ENCODE measurements at places on chromosomes 16 and 17. TPM values are rescaled to one million over a fixed set of nuclear protein-coding genes. Genes with fewer than 3 reads are reported as not detected.

The EXOC3L1 gene
- total RNA-seq, result 2.5 TPM

DNA sequence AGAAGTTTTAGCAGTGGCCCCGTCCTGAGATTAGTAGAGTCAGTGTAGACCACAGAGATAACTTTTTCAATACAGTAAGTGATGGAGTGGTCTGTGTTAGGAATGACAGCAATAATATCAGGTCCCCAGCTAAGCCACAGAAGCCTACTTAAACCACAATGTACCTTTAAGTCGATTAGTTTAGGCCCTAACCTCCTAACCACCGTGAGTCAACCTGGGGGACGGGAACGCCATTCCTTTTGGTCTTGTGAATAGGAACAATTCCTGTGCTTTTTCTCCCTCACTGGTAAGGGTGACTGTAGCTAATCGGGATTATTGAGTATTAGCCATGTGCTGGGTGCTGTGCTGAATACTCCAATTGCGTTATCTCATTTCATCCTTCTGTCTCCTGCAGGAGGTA is 14.0 kb downstream of the YPEL2 start:
- no peak for DNase-seq

The ZNF423 gene
- total RNA-seq, result 10.3 TPM

DNA sequence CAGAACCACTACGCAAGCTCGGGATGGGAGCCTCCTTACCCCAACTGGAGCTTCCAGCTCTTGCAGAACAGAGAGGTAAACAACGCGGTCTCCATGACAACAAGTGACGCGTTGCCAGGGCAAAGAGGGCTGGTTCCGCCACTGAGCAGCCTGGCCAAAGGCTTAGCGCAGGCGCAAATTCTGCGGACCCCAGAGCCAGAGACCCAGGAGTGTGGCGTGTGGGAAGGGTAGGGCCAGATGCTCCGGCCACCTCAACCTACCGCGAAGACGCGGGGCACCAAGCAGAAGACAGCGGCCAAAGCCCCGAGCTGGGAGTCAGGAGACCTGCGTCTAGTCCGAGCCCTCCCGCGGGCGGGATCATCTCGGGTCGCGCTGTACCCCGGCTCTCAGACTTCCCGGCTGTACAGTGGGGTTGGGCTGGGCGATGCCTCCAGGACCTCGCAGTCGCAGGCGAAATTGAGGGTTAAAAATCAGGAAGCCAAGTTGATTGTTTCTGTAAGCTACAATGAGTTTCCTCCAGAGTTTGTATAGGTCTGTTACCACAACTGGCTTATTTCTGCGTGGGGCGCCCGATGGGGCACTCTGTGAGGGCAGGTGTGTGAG is at the start of gene TEKT1:
TEKT1 (minus strand) TSS at position 69 of the 603 bp plus-strand sequence. CDS start 1,353 bp downstream, outside the sequence.
- DNase-seq, result no peak

- no peak for DNase-seq
Observed at GRCh38 chr17:36742267-36743000, 141.1 kb downstream of the MRM1 start.

- no peak for DNase-seq
Observed at GRCh38 chr17:49524473-49525359, 29.6 kb downstream of the NGFR start.

DNA sequence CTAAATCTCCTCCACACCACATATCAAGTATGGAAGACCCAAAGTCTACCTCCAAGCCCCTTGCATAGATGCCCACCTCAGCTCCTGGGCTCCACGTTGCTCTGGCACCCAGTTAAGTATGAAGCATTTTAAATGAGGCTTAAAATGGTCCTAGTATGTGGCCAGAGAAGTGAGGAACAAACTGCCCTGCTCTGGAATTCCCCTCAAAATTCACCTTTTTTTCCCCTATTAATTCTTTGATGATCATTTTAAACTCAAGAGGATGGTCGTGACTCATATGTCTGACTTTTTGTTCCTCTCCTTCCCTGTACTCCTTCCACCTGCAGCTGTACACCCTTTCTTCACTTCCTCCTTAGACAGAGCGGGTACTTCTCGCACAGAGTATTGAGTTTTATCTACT is 234.5 kb upstream of the MYOCD start:
- no peak for DNase-seq

The HSD17B2 gene
- total RNA-seq, result 2.9 TPM

The RAB37 gene
- total RNA-seq, result 7.1 TPM

- no peak for DNase-seq
Observed at GRCh38 chr17:44097110-44097958, 26.1 kb downstream of the HDAC5 start.

- DNase-seq, result no peak
Observed at GRCh38 chr17:57255182-57255775, 1.0 kb upstream of the MSI2 start.

- DNase-seq, result no peak
Observed at GRCh38 chr16:83769397-83770008, 38.3 kb upstream of the HSBP1 start.

DNA sequence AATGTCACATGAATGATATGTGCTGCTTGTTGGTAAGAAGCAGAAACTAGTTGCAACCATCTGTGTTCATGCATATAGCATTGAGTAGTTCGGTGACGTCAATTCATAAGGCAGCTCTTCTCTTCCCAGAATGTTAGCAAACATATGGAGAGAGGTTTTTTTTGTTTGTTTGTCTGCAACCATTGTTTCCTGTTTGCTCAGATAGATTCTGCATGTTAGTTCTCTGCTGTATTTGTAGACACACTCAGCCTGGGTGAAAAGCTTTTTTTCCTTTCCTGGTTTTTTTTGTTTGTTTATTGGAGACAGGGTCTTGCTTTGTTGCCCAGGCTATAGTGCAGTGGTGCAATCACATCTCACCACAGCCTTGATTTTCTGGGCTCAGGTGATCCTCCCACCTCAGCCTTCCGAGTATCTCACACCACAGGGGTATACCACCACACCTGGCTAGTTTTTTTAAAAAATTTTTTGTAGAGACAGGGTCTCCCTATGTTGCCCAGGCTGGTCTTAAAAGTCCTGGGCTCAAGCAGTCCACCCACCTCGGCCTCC is 16.7 kb downstream of the WSB1 start:
- no peak for DNase-seq

The SLC52A1 gene
- total RNA-seq, result 0.49 TPM

DNA sequence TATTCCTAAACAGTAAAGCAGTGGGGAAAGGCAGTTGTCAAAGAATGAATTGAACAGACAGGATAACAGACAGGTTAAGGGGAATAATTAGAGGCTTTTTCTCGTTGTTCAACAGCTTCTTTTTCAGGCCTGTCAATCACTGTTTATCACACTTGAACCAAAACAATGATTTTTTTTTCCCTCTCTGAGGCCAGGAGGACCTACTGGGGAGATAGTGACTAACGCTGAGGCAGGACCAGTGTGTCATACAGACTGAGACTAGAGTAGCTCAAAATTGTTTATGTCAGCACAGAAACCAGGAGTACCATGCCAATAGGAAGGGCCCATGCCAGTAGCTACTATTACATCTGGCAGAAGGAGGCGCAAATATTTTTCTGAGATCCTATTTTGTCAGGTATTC is 41.3 kb upstream of the NLK start:
- no peak for DNase-seq

DNA sequence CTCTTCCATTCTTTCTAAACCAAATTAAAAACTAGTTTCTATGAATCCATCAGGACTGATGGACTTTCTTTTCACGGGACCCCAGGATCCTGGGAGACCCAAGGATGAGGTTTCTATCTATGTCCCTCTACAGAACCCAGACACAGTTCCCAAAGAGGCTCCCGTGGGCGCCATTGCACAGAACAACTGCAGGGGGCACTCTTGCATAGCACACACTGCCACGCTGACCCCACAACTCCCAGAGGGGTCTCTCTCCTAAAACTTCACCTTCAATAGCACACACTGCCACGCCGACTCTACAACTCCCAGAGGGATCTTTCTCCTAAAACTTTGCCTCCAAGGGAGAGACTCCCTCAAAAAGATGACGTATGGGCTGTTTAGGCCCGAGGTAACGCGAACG is 9.0 kb downstream of the ABR start:
- DNase-seq, result no peak

The NUDT7 gene
- total RNA-seq, result 3.4 TPM

The CWC25 gene
- total RNA-seq, result 25.5 TPM

- no peak for DNase-seq
Observed at GRCh38 chr17:28511858-28512461, 5.8 kb downstream of the FOXN1 start.

DNA sequence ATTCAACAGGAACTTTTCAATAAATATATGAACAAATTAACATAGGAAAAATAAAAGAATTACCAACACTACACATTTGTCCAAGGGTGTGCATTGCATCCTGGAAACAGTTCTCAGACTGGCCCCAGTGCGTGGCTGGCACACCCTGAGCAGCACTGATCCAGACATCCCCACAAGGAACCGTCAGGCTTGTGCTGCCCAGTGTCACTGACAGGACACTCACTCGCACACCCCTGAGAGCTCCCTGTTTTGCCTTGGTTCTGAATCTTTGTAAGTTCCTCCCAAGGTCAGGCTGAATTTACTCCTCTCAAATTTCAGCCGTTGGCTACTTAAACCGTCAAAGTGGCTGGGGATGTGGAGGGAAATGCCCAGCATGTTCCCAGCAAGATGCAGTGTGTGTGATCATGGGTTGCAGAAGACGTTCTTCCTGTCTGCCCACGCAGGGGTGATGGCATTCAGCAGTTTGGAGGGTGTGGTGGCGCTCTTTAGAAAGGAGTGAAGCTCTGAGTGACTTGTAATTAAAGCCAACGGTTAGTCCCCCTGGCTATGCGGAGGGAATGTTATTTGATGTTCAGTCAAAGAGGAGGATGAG is 1.7 kb downstream of the MT2A start:
- no peak for DNase-seq

- DNase-seq, result no peak
Observed at GRCh38 chr16:57528499-57529390, 7.6 kb downstream of the CCDC102A start.

The HEXIM1 gene
- total RNA-seq, result 27.5 TPM

DNA sequence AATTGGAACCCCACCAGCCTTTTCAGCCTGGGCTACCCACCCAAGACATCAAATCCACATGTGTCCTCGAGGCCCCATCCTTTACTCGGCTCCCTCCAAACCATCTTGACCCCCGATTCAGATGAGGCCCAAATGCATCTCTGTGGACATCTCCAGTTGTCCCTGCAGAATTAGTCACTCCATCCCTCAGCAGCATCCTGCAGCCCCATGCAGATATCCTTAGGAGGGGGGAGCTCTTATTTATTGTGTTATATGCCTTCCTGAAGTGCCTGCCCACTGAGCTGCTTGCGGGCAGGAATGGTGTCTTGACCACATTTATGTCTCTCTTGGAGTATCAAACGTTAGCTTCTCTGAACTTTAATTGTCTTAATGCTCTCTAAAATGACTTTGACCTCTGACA is 15.6 kb downstream of the CDK5RAP3 start:
- no peak for DNase-seq

- no peak for DNase-seq
Observed at GRCh38 chr17:41738077-41738800, 3.8 kb upstream of the HAP1 start.

- peak; percentile 89 for DNase-seq
Observed at GRCh38 chr17:22516861-22517636, 824.7 kb downstream of the KCNJ18 start.

The CCDC200 gene
- total RNA-seq, result not detected

DNA sequence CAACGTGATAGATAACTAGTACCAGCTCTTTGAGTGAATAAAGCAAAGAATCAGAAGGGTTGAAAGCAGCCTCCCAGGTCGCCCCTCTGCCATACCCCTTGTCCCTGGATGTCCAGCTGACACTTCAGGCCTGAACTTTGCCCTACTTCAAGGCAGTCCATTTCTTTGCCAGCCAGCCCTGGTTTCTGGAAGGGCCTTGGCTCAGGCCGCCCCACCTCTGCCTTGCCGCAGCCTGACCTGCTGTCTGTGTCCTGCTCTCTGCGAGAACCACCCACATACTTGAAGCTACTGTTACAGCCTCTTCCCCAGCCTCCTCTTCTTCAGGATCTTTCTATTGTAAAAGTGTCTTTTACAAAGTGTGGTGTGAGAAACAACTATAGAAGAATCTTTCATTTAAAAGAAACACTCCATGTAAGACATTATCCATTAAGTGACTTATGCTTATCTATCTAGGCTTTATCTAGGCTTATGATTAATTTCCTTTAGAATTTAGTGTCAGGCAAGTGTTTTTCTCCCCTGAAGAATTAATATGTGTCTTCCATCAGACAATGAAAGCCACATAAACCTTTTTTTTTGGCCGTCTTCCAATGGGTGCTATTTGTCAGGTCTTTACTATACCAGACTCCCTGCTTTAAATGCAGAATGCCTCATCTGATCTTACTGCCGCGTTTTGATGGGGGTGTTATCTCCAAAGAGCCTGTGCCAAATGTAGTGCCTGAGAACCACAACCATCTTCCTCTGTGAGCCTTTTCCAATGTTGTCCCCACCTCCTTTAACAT is 133.9 kb downstream of the SOCS1 start:
- no peak for DNase-seq

DNA sequence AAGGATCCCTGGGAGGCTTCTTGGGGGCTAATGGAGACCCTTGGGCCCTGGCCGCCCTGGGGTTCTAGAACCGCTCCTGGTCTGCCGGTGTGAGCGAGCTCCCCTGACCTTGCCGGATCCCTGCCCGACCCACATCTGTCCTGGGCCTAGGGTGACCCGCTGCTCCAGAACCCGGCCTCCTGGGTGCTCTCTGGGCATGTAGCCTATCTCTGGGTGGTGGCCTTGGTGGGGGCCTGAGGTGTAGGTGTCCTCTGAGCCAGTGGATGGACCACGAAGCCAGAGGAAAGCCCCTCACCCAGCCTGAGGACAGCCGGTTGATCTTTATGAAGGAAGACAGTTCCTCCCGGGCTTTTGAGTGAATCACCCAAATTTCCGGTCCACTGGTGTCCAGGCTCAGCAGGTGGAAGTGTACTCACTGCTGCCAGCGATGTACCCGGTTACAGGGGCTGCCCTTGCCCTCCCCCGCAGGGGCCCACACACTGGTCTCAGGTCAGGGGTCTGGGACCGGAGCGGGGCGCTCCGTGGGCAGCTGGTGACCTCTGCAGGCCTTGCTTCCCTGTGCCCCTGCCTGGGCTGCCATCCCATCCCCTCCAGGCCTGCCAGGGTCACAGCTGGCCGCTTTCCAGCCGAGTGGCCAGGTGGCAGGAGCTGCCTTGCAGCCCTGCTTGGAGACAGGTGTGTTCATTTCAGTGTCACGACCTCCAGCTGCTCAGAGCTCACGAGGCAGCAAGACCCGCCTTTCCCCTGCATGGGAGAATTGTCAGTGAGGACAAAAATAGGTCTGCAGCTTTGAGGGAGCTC is 10.5 kb upstream of the GSE1 start:
- DNase-seq, result no peak

GRCh38 chr16:71673582-71673973 is 47.6 kb downstream of the MARVELD3 start:
- DNase-seq, result no peak

GRCh38 chr16:85959686-85960085 is 60.7 kb downstream of the IRF8 start:
- no peak for DNase-seq

The C17orf78 gene
- total RNA-seq, result not detected

Data from vagina (tissue), 2 donors.